ENCODE measurements at places on chromosomes 2 and 18.

DNA sequence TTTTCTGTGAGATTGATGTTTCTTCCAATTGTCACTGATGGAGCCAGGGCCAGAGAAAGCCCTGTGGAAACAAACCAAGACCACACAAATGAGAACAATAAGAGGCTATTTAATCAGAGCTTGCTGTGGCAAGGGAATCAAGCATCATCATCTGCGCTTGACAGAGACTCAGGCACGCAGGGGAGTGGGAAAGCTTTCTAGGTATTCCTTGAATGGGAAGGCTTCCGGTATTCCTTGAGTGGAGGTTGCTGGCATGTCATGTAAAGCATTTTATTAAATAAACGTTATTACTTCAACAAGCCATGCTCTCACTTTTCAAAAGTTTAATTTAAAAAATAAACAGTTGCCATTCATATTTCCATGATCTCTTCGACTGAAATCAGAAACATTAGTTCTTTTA lies 194.6 kb upstream of the SYT4 start:
- no peak for DNase-seq

DNA sequence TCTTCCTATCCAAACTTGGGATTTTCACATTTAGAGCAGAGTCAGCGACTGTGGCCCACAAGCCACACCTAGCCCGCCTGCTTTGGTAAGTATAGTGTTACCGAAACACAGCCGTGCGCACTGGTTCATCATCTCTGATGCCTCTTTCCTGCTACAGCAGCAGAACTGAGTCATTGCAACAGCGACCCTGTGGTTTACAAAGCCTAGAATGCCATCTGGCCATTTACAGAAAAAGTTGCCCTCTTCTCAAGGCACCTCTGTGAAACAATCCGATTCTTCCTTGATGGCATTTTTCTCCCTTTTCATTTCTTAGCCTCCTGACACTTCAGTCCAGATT lies 10.7 kb upstream of the IAH1 start:
- DNase-seq, result no peak

- DNase-seq, result no peak
Measured at GRCh38 chr18:79210002-79210910, 141.1 kb downstream of the ATP9B start.

DNA sequence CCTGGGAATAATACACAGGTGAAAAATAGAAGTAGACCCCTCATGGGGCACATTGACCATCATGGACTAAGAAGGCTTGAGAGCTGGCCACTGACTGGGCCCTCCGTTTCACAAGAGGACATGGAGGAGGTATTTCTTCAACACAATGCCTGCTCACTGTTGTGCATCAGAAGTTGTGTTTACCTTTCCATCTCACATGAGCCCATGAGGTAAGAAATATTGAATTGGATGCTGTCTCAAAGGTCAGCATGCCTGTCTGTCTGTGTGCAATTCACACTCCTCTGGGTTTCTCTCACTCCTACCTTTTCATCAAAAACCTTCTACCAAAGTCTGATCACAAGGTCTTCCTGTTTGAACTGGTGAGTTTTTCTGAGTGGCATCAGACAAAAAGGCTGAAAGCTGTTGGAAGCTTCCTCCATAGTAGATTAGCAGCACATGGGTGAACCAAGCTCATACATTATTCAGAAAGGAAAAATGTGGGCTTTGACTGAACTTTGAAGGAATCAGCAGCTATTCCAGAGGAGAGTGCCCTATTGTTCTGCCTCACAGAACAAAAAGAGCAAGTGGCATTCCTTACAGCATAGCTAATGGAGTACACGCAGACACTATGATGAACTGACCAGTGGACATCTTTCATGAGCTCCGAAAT lies 143.2 kb upstream of the RND3 start:
- DNase-seq, result no peak

DNA sequence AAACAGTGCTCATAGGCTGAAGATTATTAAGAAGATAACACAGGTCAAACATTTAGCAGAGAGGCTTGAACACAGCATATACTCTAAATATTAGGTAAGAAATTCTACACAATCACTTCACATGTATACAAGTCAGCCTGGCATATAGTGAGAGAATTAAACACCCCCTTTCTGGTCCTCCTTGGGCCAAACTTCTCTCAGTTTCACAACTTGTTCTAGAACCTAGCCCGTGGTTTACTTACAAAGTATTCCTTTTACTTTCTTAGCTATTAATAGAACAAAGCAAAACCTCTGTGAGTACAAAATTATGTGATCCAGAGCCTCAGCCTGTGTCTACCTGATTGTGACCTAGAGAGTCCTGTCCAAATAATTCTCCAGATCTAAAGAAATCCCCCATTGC lies 562.8 kb downstream of the TNS1 start:
- DNase-seq, result no peak

Measured in stimulated activated CD4-positive, alpha-beta T cell treated with anti-CD3 and anti-CD28 coated beads, TNF-alpha, amount 100 ng/mL, for 1 hour (primary cell).